Activated T-helper 2 cell treated with anti-CD3 and anti-CD28 coated beads, Interferon-gamma antibody, Interleukin-2, Interleukin-4, amounts not matched to agents 10 μg/mL and 5 μg/mL and 100 μg/mL, durations not matched to agents 14 hours and 24 hours and 36 hours (primary cell): ENCODE measurements at places on chromosomes 13 and 19. TPM values are rescaled to one million over a fixed set of nuclear protein-coding genes. Genes with fewer than 3 reads are reported as not detected.

DNA sequence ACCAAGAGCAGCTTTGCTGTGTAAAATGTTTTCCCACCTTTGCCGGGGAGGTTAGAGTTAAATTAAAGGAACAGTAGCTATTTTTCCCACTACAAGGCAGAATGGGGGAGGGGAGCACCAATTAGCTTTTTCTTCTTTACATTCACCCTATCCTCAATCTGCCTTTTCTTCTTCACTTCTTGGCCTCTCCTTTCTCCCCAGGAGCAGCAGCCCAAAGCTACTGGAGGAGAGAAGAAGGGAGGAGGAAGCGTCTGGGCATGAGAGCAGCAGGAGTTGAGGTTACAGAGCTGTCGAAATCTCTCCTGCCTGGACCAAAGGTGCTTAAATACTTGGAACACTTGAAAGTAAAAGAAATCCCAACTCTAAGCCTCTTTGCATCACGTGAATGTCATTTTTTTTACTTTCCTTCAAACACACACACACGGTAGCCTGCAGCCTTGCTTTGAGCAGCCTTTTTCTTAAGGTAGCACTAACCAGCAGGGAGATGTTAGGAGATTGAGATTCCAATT lies 39.0 kb upstream of the WASF3 start:
- no peaks in the 10 kb centered on the region for H3K36me3 ChIP-seq
- DNase-seq = no peak
- H3K4me1 ChIP-seq = no peaks in the 10 kb centered on the region
- no peak overlapping the region for H3K27ac ChIP-seq
- peaks cover 3% of the 10 kb centered on the region for H3K27me3 ChIP-seq

GRCh38 chr19:367963-368629 lies 23.5 kb upstream of the MIER2 start:
- H3K4me1 ChIP-seq = no peaks in the 10 kb centered on the region
- no peaks in the 10 kb centered on the region for H3K27me3 ChIP-seq
- no peak for DNase-seq
- H3K27ac ChIP-seq = no peak overlapping the region
- H3K36me3 ChIP-seq = no peaks in the 10 kb centered on the region

ACER1 gene
- 0.11 TPM in 2 replicates for total RNA-seq

DNA sequence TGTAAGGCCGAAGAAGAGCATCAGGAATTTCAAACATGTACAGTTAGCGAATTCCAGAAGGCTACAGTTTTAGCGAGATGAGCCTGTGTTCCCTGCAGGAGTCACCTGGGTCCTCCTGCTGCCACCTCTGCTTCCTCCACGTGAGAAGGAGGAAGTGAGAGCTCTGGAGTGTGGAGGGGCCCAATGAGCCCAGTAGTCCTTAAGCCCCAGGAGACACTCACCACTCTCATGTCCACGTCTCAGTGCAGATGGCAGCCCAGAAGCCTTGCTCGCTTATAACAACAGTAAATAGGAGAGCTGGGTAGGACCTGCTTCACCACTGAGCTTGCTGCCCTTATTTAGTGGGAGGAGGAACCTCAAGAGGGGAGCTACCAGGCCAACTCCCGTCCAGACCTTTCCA lies 44.3 kb downstream of the SERP2 start:
- H3K27me3 ChIP-seq = peaks cover 6% of the 10 kb centered on the region
- H3K36me3 ChIP-seq = no peaks in the 10 kb centered on the region
- no peak overlapping the region for H3K4me3 ChIP-seq
- no peaks in the 10 kb centered on the region for H3K4me1 ChIP-seq
- DNase-seq = no peak
- H3K27ac ChIP-seq = no peak overlapping the region

DNA sequence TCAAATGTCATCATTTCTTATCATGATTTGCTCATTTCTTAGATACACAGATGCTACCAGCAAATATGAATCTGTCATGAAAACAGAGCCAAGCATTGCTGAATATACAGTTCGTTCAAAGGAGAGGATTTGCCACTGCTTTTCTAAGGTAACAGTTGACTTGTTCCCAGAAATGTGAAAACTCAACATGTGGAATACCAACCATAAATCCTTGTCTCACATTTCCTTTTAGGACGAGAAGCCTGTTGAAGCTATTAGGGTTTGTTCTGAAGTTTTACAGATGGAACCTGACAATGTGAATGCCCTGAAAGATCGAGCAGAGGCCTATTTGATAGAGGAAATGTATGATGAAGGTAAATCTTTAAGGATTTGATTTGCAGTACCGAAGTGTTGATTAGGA lies 86.7 kb downstream of the DNAJC3 start:
- H3K4me1 ChIP-seq = no peaks in the 10 kb centered on the region
- H3K36me3 ChIP-seq = peaks cover 40% of the 10 kb centered on the region
- DNase-seq = no peak
- no peaks in the 10 kb centered on the region for H3K27me3 ChIP-seq
- H3K27ac ChIP-seq = no peak overlapping the region

- peak overlapping the region; percentile 65 for H3K27ac ChIP-seq
- H3K27me3 ChIP-seq = no peaks in the 10 kb centered on the region
- H3K4me3 ChIP-seq = no peak overlapping the region
- DNase-seq = peak; percentile 55
- H3K36me3 ChIP-seq = no peaks in the 10 kb centered on the region
These were observed 61.6 kb upstream of the MED4 start for GRCh38 chr13:48156466-48156865.

- no peak overlapping the region for H3K4me3 ChIP-seq
- H3K27me3 ChIP-seq = no peaks in the 10 kb centered on the region
- no peak overlapping the region for H3K27ac ChIP-seq
- no peaks in the 10 kb centered on the region for H3K4me1 ChIP-seq
These were observed 2867.6 kb downstream of the PCDH9 start for GRCh38 chr13:64362564-64362963.

DNA sequence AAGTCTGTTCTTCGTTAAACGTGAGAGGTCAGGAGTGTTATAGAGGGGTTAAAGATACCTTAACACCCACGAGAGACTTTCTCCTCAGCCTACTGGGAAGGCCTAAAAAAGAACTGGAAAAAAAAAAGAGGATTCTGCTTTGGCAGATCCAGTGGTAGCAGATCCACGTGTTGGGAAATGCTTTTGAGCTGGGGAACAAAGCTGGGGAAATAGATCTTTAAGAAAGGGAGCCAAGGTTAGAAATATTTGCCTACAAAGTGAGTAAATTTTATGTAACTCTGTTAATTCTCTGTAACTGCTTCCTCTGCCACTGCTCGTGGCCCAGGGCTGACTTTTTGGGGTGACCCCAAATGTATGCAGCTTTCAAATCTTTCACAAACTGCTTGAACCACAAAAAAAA lies 11.7 kb downstream of the RFX2 start:
- peaks cover 8% of the 10 kb centered on the region for H3K36me3 ChIP-seq
- no peaks in the 10 kb centered on the region for H3K27me3 ChIP-seq

C1QTNF9 gene
- total RNA-seq = not detected in 2 replicates

DNA sequence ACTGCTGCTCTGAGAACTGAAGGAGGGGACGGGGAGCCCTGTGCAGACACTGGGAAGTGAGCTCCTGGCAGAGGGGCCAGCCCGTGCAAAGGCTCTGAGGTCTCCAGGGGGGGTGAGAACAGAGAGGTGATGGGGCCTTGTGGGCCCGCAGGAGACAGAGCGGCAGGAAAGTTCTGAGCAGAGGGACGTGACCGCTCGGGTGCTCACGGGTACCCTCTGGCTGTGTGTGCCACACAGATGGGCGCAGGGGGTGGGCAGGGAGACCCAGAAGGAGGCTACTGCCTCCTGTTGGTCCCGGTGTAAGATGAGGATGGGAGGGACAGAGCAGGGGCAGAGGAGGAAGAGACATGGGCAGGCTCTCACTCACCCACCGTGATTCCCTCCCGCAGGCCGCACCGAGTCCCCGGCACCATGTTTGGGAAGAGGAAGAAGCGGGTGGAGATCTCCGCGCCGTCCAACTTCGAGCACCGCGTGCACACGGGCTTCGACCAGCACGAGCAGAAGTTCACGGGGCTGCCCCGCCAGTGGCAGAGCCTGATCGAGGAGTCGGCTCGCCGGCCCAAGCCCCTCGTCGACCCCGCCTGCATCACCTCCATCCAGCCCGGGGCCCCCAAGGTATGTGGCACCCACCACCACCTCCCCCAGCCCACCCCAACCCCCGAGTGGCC lies 27.5 kb upstream of the NCCRP1 start:
- no peak overlapping the region for H3K4me3 ChIP-seq
- H3K4me1 ChIP-seq = no peaks in the 10 kb centered on the region
- no peak for DNase-seq
- H3K36me3 ChIP-seq = peaks cover 5% of the 10 kb centered on the region

GRCh38 chr19:27972291-27973040 lies 1240.5 kb downstream of the UQCRFS1 start:
- no peak overlapping the region for H3K4me3 ChIP-seq
- H3K27ac ChIP-seq = no peak overlapping the region
- H3K4me1 ChIP-seq = no peaks in the 10 kb centered on the region
- DNase-seq = no peak
- H3K36me3 ChIP-seq = no peaks in the 10 kb centered on the region
- H3K27me3 ChIP-seq = no peaks in the 10 kb centered on the region

- H3K36me3 ChIP-seq = peaks cover 39% of the 10 kb centered on the region
- H3K4me3 ChIP-seq = no peak overlapping the region
- no peak overlapping the region for H3K27ac ChIP-seq
These were observed 3.5 kb downstream of the FOSB start for GRCh38 chr19:45471111-45471930.

DNA sequence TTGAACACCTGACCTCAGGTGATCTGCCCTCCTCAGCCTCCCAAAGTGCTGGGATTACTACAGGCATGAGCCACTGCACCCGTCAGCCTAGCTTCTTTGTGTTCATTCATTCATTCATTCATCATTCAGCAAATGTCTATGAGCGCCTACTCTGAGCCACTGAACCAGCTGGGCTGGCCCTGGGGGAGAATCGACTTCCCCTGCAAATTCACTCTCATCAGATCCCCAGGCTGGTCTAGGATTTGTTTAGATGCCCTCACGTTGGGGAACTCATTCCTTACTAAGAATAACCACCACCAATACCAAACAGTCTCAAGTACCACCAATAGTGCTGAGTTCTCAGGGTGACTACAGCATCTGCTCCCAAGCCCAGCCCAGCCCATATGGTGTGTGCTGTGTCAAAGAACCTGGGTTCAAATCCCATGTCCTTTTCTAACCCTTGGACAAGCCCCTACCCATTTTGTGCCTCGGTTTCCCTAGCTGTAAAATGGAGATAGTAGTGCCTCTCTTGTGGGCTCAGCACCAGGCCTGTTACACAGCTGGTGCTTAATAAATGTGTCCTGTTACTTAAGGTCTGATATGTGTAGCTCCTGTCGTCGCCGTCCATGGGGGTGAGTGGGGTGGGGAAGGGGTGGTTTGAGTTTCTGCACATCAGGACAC lies 16.8 kb downstream of the NRTN start:
- no peaks in the 10 kb centered on the region for H3K4me1 ChIP-seq
- no peak overlapping the region for H3K27ac ChIP-seq
- no peaks in the 10 kb centered on the region for H3K36me3 ChIP-seq

- no peak overlapping the region for H3K4me3 ChIP-seq
- no peaks in the 10 kb centered on the region for H3K36me3 ChIP-seq
- H3K4me1 ChIP-seq = peaks cover 2% of the 10 kb centered on the region
- H3K27ac ChIP-seq = no peak overlapping the region
- DNase-seq = peak; percentile 31
- peaks cover 4% of the 10 kb centered on the region for H3K27me3 ChIP-seq
These were observed 33.7 kb downstream of the VSTM1 start for GRCh38 chr19:54029930-54030490.

GRCh38 chr19:14575428-14575980 lies 3.6 kb upstream of the NDUFB7 start:
- H3K27me3 ChIP-seq = no peaks in the 10 kb centered on the region
- no peak overlapping the region for H3K27ac ChIP-seq
- H3K4me1 ChIP-seq = peaks cover 21% of the 10 kb centered on the region

- no peaks in the 10 kb centered on the region for H3K4me1 ChIP-seq
- H3K4me3 ChIP-seq = no peak overlapping the region
- H3K27ac ChIP-seq = no peak overlapping the region
- H3K36me3 ChIP-seq = peaks cover 59% of the 10 kb centered on the region
These were observed 114.7 kb upstream of the MCF2L start for GRCh38 chr13:112854321-112854720.

NRTN gene
- total RNA-seq = 0.85 and 0.87 TPM in 2 replicates

GRCh38 chr19:2587001-2587719 lies 111.2 kb downstream of the GADD45B start:
- DNase-seq = no peak
- no peak overlapping the region for H3K27ac ChIP-seq
- no peaks in the 10 kb centered on the region for H3K36me3 ChIP-seq
- H3K4me3 ChIP-seq = no peak overlapping the region
- H3K27me3 ChIP-seq = peaks cover 21% of the 10 kb centered on the region
- no peaks in the 10 kb centered on the region for H3K4me1 ChIP-seq

DNA sequence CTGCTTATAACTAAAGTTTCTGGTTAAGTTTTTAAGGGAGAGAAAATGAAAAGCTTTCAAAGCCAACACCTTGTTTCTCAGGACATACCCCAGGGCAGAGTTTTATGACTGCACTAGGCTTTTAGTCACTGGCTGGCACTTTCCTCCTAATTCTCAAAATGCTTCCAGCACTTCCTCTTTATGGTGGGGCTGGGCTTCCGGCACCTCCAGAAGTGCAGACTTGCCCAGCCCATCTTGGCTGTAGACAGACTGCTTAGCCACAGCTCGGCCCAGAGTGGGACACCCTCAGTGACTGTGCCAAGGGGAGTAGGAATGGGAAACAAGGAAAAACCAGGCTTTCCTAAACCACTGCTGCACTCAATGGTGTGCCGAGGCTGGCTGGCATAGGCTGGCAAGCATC lies 23.2 kb upstream of the GTF3A start:
- no peak overlapping the region for H3K4me3 ChIP-seq
- H3K27ac ChIP-seq = no peak overlapping the region
- H3K27me3 ChIP-seq = no peaks in the 10 kb centered on the region

GJB6 gene
- 1.7 TPM in 2 replicates for total RNA-seq

- no peak overlapping the region for H3K4me3 ChIP-seq
- H3K36me3 ChIP-seq = no peaks in the 10 kb centered on the region
- no peaks in the 10 kb centered on the region for H3K4me1 ChIP-seq
- peaks cover 4% of the 10 kb centered on the region for H3K27me3 ChIP-seq
- no peak overlapping the region for H3K27ac ChIP-seq
These were observed 64.3 kb upstream of the SIAH3 start for GRCh38 chr13:45915686-45916439.

DNA sequence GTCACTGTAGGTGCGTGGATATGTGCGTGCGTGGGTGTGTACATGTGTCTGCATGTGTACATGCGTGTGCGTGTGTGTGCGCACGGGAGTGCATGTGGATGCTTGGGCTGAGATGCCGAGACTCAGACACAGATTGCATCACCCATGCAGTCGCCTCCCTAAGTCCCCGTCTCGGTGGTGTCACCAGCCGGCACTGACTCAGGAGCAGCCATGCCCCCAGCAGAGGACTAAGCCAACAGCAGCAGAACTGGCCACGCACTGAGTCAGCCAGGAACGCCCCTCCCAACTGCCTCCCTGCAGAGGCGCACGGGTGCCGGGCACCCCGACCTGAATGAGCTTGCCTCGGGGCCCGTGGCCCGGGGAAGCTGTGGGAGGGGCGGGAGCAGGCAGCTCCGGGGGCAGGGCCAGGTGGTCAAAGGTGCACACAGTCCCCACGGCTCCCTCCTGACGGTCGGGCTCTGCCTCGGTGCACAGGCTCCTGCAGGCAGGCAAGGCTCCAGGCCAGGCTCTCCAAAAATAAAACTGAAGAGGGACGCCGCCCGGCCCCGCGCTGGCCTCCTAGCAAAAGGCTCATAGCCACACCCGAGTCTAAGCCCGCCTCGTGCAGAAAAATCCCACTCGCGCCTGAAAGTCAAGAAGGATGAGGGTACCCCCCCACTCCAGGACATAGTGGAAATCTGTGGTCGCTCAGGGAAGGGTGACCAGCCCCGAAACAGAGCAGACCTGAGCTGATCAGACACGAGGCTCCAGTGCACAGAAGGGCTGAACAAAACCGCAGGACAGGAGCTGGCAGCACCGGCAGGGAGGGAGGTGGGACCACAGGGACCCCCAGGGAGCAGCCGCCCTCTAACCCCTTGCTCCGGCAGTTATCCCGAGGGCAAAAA lies 49.2 kb downstream of the GADD45B start:
- DNase-seq = no peak
- no peaks in the 10 kb centered on the region for H3K4me1 ChIP-seq
- no peaks in the 10 kb centered on the region for H3K36me3 ChIP-seq
- H3K27me3 ChIP-seq = no peaks in the 10 kb centered on the region
- H3K27ac ChIP-seq = no peak overlapping the region

ICAM5 gene
- total RNA-seq = 2.6 and 3.5 TPM in 2 replicates
